ENCODE measurements at places on chromosomes 13 and 19.

GRCh38 chr19:29056535-29056934, 156.4 kb downstream of the UQCRFS1 start:
- no peak for DNase-seq

GRCh38 chr19:30722186-30722585, 350.0 kb downstream of the ZNF536 start:
- no peak for DNase-seq

DNA sequence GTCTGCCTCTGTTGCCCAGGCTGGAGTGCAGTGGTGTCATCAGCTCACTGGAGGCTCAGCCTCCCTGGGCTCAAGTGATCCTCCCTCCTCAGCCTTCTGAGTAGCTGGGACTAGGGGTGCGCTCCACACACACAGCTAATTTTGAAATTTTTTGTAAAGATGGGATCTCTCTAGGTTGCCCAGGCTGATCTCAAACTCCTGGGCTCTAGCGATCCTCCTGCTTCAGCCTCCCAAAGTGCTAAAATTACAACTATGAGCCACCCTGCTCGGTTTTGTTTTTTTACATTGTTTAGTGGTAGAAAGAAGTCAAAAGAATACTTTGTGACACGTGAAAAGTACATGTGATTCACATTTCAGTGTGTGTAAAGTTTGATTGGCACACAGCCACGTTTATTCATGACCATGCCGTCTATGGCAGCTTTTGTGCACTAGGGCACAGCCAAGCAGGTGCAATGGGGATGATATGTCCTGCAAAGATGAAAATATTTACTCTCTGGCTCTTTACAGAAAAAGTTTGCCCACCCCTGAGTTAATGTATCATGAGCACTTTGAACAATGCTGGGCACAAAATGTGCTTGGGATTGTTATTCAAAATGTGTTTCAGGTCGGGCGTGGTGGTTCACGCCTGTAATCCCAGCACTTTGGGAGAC, 16.2 kb upstream of the NFIC start:
- no peak for DNase-seq

GRCh38 chr19:1672038-1672768, 19.8 kb upstream of the TCF3 start:
- no peak for DNase-seq

- DNase-seq, result no peak
These were observed 954 bp upstream of the RASIP1 start for GRCh38 chr19:48741129-48741999.

DNA sequence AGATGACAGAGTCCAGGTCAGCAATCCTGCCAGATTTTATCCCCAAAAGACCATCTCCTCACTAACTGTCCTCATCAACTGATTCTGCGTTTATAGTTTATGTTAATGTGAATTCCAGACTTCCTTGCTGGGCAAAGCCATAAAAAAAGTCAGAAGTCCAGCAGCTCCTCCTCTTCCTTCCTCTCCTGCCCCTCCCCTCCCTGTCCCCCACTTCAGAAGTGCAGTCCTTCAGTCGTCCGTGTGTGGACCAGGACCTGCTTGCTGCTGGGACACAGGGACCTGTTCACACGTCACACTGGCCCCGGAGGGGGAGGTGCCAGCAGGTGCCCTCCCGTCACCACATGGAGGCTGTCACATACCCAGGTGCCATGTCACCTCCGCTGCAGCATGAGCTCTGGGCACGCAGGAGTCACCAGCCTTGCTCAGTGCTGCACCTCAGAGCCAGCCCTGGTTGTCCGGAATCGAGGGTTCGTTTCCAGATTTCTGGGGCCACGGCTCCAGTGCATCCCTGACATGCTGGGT, 4.0 kb upstream of the MCF2L start:
- no peak for DNase-seq

GRCh38 chr19:35306473-35307246, 14.7 kb downstream of the MAG start:
- DNase-seq, result no peak

DNA sequence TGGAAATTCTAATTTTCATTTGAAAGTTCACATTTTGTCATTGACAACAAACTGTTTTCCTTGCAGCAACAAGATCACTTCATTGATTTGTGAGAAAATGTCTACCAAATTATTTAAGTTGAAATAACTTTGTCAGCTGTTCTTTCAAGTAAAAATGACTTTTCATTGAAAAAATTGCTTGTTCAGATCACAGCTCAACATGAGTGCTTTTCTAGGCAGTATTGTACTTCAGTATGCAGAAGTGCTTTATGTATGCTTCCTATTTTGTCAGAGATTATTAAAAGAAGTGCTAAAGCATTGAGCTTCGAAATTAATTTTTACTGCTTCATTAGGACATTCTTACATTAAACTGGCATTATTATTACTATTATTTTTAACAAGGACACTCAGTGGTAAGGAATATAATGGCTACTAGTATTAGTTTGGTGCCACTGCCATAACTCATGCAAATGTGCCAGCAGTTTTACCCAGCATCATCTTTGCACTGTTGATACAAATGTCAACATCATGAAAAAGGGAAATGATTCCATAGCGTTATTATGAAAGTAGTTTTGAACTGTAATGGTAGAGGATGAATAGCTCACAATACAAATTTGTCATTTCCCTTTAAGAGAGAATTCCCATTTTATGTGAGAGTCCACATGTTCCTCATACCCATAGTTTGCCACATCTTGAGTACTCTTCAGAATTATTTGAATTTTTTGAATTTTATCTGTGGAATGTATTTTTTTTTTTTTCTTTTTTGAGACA, 2.6 kb downstream of the BRCA2 start:
- no peak for DNase-seq

GRCh38 chr13:112160558-112160957, 93.6 kb downstream of the SOX1 start:
- no peak for DNase-seq

DNA sequence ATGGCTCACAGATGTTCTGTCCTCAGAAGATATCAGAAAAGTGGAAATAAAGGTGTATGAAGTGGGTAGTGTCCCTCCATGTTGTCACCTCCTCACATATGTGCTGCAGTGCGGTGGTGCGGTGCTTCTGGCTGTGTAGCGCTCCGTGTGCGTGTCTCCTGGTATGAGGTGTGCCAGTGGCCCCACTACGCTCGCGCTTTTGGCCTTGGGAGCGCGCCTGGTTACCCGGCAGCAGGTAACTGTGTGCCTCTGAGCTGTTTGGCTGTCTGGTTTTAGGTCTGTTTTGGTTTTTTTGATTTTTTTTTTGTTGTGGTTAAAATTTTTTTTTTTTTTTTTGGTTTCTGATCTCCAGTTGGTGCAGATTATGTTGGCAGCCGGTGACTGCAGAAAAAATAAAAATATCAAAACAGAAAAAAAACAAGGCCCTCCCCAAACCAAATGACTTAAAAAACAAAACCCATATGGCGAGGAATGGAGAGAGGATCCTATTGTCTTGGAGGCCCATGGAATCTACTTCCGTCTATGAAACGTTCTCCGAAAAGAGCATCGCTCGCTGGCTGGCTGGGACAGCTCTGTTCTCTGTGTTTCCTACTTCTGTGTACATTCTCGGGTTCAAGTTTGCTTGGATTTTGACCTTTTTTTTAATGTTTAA, 7.9 kb downstream of the HNRNPL start:
- DNase-seq, result no peak

DNA sequence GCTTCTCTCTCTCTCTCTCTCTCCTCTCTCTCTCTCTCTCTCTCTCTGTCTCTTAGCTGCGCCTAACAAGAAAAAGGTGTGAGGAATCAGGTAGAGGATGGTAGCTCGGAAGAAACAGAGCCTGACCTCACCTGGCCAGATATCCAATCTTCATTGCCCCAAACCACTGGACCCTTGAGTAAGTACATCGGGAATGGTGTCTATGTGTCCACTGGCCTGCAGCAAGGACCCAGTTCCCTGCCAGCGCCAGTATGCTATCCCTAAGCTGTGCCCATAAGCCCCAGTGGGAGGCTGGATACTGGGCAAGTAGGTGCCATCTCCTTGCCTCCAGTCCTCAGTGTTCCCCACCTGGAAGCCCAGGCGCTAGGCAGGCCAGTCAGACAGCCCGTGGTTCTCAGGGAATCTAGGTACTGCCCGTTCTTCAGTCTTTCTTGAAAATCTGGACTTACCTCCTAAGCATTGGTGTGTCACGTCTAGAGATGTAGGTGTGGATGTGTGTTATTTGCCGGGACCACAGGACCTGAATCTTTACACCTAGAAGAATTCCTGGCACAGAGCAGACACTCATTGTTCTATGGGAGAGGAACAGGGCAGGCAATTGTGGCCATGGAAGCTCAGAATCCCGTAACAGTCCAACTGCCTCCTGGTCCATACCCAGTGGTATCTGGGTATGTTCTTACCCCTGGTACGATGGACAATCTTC, 7.3 kb downstream of the URAD start:
- no peak for DNase-seq

- no peak for DNase-seq
These were observed 10.5 kb downstream of the NACC1 start for GRCh38 chr19:13128583-13128982.

DNA sequence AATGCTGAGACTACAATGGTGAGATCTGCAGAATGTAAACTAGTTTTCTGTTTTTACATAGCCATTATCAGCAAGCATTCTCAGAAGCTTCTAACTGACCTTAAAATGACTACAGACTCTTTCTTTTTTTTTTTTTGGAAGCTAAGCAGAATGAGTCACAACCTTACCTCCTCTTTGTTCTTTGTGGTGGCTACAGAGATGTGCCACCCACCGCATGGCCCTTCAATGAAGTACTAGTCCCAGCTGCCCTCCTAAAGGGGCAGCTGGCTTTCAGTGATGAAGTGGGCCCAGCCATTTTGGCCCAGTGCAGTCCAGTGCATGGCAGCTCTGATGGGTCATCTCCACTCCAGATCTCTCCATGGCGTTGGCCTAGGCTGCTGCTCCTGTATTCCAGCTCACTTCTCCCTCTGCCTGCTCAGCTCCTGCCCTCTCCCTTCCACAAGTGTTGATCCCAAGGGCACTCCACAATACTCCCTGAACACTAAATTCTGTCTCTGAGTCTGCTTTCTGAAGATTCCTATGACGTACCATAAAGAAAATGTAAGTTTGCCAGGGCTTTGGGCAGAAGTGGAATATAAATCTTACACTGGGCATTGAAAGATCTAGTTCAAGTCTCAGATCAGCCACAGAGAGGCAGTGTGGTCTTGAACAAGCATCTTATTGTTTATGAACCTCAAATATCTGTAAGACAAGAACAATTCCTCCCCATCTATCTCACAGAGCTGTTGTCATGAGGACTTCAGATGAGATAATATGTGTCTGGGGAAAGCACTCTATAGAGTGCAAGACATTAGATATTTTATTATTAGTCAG, 85.6 kb downstream of the RXFP2 start:
- DNase-seq, result no peak

DNA sequence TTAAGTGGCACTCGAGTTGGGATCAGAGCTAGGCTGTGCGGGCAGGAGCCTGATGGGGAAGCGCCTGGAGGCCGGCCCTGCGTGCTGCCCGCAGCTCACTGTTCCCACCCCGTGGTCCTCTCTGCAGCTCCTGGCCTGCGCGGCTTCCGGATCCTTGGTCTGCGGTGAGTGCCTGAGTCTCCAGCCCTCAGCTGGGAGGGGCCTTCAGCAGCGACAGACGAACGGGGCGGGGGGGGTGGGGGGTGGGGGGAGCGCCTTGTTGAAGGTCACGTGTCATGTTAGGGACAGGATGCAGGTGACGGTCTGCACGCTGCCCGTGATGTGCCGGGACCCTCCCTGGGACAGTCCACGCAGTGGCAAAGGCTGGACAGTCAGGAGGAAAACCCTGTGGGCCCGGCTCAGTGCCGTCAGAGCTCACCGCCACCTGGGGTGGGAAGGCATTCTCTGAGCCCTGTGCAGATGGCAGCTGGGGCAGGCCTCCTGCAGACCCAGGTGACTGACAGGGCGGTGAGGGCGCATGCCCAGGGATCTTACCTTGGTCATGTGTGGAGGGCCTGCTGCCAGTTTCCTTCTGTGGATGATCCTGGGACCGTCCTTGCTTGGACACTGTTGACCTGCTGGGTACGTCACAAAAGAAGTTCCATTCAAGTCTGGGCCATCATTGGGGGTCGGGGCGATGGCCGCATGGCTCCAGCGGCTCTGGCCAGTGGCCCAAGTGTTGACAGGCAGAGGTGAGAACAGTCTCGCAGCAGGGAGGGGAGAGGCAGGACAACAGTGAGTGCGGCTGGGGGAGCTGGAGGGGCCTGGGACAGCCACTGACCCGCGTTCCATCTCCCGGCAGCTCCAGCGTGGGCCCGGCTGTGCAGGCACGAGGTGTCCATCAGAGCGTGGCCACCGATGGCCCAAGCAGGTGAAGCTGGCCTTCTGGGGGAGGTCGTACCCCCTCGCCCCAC, 4.3 kb downstream of the NDUFS7 start:
- no peak for DNase-seq

DNA sequence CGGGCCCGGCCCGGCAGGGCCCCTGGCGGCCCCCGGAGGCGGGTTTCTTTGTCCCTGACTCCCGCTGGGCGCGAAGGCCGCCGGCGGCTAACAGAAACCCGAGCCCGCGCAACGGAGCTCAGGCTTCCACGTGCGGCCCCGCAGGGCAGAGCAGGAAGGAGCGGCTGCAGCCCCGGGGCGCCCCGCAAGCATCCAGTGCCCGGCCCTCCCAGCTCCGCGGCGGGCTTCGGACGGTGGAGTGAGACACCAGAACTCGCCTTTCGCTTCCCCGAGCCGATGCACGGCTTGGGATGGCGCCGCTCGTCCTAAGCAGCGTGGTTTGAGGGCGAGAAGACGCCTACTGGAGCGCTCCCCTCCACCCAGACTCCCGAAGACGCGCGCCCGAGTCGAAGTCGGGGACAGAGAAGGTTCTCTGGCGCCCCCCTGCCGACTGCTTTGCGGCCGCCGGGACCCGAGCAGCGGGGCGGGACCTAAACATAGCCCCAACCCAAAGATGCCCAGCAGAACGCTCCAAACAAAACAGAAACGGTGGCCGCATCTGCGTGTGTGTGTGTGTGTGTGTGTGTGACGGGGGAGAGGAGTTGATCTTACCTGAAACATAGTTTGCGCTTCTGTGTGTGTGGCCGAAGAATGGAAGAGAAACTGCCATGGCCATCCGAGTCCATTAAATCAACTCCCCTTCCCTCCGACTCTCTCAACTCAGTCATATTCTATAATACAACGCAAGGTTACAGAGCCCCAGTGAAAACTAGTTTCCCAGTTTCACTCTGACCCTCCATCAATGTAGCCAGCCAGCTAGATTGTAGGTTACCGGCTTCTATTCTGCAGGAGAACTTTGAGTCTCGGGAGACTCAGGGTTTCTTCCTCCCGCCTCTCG, 629 bp upstream of the FGF9 start:
- DNase-seq, result no peak

GRCh38 chr13:54733639-54734038, 1705.0 kb downstream of the OLFM4 start:
- no peak for DNase-seq

DNA sequence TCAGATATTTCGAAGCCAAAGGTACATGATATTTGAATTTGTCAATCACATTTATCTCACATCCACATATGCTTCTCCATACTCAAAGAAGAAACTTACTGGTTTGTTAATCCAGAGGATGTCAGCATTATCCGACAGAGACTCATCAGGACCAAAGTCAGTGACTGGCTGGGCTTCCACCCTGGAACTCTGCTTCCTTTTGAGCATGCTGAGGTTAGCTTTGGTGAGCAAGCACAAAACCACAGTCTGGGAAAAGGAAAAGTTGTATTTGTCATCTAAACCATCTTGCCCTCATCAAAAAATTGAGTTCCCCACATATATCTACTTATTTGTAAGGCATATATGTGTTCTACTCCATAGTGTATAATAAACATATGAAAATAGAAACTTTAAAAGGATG, 17.4 kb downstream of the NALCN start:
- no peak for DNase-seq

Measured in cortex of kidney (tissue), 1 donor.